Stimulated activated CD8-positive, alpha-beta memory T cell treated with anti-CD3 and anti-CD28 coated beads, Interleukin-7, amount 100 ng/mL, for 1 hour (primary cell): ENCODE measurements at places on chromosomes 7 and 10.

DNA sequence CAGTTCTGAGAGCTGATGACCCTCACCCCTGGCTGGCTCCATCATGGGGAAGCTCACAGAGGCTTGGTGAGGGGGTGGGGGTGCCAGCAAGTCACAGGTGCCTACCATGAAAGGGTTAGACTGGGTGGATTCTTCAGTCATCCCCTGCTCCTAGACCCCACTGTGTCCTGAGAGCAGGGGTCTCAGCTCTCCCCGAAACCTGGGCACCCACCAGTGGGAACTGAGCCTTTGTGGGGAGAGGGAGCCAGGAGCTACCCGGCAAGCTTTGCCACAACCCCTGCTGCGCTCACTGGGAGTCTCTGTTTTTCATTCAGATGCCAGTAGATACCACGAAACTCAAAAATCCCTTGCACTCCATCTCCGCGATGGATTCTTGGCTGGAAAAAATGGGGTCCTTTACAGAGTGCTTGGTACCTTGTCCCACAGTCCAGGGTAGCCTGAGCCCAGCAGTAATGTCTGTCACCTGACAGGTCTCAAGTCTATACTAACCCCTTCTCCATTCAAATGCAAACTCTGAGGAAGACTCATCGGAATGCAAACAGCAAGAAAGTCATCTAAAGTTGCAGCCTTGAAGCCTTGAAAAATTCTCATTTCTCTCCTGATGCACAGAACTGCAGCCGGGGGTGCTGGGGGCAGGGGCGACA lies 48.9 kb upstream of the ENO4 start:
- no peak for DNase-seq

- DNase-seq, result no peak
Measured at GRCh38 chr10:119024882-119025281, 4.6 kb upstream of the NANOS1 start.

- DNase-seq, result no peak
Measured at GRCh38 chr7:139732471-139733167, 45.2 kb downstream of the HIPK2 start.

GRCh38 chr7:140551355-140552239 lies 72.3 kb upstream of the MKRN1 start:
- no peak for DNase-seq

- no peak for DNase-seq
Measured at GRCh38 chr7:90599892-90600555, 3.9 kb downstream of the CDK14 start.

- DNase-seq, result no peak
Measured at GRCh38 chr10:128338951-128339350, 212.7 kb upstream of the MKI67 start.

- no peak for DNase-seq
Measured at GRCh38 chr7:43513251-43513650, 69.7 kb upstream of the STK17A start.

DNA sequence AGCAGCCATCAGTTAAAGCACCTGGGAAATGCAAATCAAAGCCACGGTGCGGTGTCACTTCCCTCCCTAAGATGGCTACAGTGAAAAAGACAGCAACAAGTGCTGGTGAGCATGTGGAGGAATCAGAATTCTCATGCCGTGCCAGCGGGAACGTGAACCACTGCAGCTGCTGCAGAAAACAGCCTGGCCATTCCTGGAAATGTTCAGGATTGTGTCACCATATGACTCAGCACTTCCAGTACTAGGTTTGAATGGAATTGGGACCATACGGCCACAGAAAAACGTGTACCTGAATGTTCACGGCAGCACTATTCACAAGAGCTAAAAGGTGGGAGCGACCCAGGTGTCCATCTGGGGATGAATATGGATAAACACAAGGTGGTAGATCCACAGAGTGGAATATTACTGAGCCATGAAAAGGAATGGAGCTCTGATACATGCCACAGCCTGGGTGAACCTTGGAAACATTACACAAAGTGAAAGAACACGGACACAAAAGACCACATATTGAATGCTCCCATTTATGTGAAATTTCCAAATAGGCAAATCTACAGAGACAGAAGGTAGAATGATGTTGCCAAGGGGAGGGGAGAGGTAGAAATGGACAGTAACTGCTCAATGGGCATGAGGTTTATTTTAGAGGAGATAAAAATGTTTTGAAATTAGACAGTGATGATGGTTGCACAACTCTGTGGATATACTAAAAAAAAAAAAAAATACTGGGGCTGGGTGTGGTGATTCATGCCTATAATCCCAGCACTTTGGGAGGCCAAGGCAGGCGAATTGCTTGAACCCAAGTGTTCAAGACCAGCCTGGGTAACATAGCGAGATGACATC lies 61.6 kb downstream of the MICALL2 start:
- no peak for DNase-seq

DNA sequence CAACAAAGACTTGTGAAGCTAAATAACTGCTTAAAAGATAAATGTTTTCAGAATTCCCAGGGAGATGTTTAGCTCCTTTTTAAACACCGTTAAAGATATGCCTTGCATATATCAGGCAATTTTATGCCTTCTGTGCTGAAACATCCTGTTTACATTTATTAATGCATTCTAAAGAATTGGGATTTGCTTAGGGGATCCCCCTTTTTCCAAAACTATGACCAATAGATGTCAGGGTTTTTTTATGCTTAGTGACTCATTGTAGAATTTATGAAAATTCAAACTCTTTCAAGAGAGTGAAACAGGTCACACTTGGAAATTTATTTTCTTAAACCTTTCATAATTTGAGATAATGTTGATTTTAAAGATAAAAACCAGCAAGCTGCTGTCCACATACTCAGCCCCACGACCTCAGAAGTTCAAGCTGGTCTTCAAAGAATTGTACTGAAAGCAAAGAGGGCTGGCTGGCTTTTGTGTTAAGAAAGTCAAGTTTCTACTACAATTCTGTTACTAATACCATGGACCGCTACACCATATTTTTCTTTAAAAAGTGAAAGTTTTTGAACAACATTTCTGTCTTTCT lies 411.8 kb downstream of the ETV1 start:
- DNase-seq, result no peak

GRCh38 chr7:47755248-47755647 lies 173.3 kb upstream of the TNS3 start:
- no peak for DNase-seq

DNA sequence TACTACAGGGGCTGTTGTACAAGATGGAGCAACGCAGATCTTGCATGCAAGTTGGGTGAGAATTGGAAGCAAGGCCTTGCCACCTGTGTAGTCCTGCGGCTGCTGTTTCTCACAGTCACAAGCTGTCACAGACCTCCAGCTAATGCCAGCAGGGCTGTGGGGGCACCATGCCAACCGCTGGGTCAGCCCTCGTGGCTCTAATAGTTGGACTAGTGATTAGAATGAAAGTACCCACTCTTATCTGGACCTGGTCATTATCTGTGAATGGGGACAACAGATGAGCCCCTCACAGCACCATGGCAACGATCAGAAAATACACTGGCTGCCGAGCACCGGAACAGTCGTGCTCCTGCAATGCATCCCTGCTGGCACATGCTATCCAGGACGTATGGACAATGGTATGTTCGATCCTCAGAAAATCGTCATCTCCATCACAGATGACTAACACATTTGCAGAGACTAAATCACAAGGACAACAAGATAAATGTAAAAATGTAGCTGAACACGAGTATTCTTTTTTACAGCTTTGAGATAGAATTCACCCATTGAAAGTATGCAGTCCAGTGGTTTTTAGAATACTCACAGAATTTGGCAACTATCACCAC lies 80.4 kb upstream of the CALN1 start:
- DNase-seq, result no peak

DNA sequence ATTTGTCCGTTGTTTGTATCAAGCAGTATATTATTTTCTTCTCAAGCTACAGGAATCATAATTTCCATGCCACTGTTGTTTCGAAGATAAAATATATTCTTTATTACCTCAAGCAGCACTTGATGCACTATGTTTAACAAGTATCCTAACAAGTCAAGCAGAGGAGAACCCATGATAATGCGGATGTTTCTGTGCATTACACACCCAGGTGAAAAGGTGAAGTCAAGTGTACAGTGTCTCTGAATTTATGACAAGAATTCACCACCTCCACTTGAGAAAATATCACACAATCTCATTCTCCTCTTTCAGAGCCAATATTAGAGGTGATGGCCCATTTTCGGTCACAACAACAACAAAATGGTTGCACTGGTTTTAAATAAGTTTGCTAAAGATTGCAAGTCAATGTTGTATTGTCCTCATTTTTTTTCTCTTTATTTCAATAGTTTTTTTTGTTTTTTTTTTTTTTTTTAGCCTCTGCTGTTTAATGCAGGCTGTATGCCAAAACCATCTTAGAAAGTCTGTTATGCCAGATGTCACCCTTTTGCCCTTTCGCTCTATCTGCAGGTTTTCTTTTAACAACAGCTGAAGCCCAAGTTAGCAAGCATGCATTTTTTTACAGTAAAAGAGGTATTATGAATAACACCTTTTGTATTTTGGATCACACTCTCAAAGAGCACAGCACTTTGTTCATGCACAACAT lies 568.7 kb upstream of the LRRN3 start:
- DNase-seq, result no peak

DNA sequence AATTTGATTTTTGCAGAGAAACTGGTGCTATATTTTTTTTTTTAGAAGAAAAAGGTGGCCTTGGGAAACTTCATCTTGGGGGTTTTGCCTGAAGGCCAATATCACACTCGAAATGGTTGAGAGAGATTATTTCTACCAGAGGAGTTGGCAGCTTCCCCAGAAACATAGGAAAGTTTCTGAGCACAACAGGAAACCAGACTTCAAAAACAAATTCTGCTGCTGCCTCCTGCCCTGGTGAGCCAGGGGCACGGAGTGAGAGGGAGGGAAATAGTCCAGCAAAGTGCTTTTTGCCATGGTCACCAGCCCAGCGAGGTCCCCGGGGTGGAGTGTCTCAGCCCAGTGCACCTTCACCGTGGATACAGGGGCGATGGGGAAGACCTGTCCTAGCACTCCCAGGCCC lies 61.1 kb downstream of the FOXI2 start:
- no peak for DNase-seq

DNA sequence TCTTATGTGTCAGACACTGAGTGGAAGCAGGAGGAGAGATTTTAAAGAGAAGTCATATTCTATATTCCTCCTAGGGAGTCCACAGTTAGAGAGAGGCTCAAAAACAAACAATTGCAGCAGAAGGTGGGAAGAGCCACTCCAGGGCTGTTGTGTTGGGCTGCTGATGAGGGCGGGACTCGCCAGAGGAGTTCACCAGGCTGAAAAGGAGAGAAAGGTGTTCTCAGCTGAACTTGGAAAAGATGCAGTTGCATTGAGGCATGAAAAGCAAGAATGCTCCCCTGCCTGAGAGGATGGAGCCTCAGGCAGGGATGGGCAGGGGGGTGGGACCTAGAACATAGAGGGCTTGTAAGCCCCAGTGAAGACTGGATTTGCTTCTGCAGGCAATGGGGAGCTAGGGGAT lies 324.2 kb downstream of the CXCL12 start:
- no peak for DNase-seq

- no peak for DNase-seq
Measured at GRCh38 chr7:106704000-106704840, 43.3 kb upstream of the CCDC71L start.

DNA sequence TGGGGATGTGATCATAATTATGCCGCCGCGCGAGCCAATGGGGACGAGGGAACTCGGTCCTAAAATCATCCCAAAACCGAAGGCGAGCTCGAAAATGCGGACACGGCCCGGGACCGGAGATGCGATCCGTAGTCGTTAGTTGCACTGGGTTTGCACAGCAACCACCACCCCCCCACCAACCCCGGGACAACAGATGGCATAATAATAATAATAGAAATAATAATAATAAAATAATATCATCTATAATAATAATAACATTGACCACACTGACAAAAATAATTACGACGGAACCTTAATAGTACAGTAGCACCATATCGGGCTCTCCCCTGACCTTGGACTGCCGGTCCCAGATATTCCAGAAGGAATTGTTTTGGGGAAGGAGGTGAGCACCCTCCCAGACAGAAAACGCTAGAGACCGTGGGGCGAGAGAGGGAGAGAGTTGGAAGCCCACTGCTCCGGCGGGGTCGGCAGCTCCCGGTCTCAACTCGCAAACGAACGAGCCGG lies 1.1 kb upstream of the EMX2 start:
- DNase-seq, result no peak

GRCh38 chr10:73597346-73597745 lies 6.2 kb upstream of the USP54 start:
- no peak for DNase-seq

DNA sequence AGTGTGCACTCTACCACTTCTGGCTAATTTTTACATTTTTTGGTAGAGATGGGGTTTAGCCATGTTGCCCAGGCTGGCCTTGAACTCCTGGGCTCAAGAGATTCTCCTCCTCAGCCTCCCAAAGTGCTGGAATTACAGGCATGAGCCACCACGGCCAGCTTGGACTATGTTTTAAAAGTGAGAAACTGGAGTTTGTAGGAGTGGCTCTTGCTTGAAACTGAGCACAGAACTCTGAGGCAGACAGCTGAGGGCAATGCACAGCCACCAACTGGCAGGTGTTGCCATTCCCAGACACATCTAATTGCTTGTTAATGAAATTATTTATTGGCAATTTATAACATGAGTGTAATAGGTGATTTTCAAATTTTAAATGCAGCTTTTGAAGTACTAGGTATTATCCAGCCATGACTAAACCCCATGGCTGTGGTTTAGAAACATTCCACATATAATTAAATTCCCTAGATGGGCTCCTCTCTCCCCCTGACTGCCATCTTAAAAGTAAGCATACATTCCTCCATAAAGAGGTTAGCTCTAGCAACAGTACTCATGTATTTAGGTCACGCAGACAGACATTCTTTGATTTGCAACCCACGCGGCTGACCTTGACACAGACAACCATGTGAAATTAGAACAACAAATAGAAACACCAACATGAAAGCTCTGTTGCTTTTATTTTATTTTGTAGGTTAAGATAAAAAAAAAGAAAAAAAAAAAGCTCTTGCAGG lies 19.8 kb downstream of the PANK1 start:
- no peak for DNase-seq

- no peak for DNase-seq
Measured at GRCh38 chr10:124200011-124200410, 106.6 kb upstream of the CHST15 start.

DNA sequence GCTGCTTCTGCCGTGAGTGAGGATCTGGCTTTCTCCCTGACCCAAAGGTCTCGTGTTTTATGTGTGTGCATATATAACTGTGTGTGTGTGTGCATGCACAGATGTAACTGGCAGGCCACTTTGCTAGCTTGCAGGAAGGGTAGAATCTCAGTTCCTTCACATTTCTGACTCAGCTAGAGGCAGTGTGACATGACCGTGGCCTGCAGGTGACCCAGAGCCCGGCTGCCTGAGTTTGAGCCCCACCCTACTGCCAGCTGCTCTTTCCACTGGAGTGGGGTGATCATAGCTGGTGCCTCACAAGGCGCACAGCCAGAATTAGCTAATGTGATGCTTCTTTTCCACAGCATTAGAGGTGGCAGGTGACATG lies 9.3 kb upstream of the MYL7 start:
- DNase-seq, result no peak

GRCh38 chr7:37433166-37433565 lies 15.5 kb downstream of the ELMO1 start:
- no peak for DNase-seq

DNA sequence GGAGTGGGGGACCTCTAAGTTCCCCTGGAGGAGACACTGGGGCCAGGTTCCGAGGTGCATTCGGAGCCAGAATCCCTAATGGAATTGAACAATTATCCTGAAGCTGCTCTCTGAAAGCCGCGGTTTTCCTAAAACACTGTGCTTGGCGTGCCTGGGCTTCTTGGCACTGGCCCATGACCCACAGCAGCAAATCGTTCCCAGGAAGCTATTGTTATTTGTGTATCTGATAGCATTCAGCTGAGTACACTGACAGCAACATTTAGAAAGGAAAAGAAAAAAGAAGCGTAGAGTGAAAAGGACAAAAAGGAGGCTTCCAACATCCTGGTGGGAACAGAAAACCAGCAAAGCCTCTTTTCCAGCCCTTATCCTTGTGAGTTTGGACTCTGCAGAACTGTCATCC lies 339.8 kb downstream of the FRMD4A start:
- DNase-seq, result no peak
